ENCODE measurements at places on chromosomes 4 and X.

GRCh38 chr4:142974328-142974727 is 128.2 kb upstream of the INPP4B start:
- DNase-seq = no peak

GRCh38 chr4:16704489-16704888 is 194.0 kb downstream of the LDB2 start:
- DNase-seq = no peak

DNA sequence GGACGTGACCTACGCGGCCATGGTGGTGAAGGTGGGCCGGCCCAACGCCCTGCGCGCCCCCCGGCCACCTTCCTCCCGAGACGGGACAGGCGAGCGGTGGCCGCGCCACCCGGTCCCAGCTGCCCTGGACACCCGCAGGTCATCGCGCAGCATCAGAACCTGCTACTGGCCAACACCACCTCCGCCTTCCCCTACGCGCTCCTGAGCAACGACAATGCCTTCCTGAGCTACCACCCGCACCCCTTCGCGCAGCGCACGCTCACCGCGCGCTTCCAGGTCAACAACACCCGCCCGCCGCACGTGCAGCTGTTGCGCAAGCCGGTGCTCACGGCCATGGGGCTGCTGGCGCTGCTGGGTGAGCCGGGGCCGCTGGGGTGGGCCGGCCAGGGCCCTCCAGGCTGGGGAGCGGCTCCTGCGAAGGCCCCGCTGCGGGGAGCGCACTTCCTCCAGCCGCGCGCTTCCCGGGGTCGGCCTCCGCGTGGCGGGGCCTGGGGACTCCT is 9.0 kb upstream of the SLC26A1 start:
- no peak for DNase-seq

DNA sequence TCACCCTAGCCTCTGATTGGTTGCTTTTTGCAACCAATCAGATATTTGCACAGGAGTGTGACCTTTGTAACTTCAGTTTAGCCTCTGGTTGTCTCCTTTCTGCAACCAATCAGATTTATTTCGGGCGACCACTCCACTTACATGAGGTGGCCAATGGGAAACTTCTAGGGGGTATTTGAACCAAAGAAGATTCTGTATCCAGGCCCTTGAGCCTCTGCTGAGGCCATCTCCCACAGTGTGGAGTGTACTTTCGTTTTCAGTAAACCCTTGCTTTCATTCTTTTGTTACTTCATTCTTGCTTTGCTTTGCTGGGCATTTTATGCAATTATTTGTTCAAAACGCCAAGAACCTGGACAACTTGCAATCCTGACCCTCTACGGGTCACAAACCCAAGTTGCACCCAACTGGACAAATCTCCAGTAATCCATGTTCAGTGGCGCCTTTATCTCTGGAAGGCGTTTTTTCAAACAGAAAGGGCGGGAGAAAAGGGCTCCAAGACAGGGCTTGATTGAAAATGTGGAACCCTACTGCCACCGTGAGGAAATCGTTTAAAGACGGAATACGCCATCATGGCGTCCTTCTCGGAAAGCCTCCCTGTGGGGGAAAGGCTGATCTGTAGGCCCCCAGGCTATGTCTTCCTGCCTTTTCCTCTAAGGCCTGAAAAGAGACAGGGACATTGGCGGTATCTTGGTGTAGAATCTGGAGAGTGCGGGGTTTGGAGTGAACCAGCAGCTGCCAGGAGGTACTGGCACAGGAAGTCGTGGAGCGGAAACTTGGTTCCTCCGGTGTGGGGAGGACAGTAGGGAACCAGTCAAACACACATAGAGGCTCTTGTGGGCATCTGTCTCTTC is 184.6 kb downstream of the OR13H1 start:
- no peak for DNase-seq

- no peak for DNase-seq
Observed at GRCh38 chr4:164783976-164784375, 30.0 kb downstream of the SMIM31 start.

- DNase-seq = no peak
Observed at GRCh38 chrX:71917621-71918343, 7.1 kb downstream of the NHSL2 start.

DNA sequence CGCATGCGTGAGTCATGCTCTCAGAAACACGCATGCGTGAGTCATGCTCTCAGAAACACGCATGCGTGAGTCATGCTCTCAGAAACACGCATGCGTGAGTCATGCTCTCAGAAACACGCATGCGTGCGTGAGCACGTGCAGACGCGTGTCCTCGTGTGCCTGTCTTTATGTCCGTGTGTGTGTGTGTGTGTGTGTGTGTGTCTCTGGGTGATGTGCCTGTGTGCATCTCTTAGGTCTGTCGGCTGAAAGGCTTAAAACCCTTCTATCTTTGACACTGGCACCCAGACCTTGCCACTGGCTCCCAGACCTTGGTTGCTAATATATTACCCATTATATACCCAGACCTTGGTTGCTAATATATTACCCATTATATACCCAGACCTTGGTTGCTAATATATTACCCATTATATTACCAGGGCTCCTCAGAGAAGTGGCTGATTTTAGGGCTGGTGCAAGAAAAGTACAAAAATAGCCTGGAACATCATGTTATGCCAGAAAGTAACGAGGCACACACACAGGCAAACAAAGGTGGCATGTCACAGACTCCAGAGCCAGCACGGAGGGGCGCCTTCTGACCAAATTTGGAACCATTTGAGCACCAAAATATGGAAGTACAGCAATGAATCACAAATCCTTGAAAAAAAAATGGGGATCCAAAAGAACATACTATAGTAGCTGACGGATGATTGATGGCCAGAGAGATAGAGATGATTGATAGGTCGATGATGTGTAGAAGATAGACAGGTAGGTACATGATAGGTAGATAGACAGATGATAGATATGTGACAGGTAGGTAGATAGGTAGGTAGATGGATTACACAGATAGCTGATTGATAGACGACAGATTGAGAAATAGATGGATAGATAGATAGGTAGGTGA is 19.2 kb upstream of the ADRA2C start:
- no peak for DNase-seq
